Fibroblast of gingiva (primary cell): ENCODE measurements at places on chromosomes 5 and 9.

DNA sequence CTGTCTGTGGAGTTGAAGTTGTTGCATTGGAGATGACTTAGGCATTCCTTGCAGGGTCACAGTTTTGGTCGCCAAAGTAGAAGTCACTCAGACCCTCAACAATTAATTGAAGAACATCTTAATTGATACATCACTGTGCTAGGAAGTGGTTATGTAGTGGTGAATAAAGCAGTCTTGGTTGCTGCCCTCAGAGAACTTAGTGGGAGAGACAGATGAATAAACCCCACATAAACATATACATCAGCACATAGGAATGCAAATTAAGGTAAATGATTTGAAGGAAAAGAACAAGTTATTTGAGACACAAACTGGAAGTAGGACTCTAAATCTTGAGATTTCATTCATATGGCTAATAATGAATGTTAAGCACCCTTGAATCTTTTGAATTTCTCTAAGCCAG is 25.7 kb downstream of the FAM174A start:
- DNase-seq: no peak

- no peak for DNase-seq
Observed at GRCh38 chr5:158256096-158256495, 397.2 kb upstream of the CLINT1 start.

DNA sequence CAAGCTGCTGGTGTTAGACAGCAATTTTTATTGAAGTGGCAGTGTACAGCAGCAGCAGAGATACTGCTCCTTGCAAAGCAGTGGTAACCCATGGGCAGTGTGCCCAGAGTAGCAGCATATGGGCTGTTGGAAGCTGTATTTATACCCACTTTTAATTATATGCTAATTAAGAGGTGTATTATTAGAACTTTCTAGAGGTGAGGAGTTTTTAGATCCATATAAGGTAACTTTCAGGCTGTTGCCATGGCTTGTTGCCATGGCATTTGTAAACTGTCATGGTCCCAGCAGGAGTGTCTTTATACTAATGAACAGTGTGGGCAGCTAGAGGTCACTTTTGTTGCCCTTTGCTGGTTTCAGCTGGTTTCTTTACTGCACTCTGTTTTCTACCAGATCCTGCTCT is 3.7 kb upstream of the PJA2 start:
- DNase-seq: peak; percentile 6

GRCh38 chr9:117555964-117556629 is 141.2 kb upstream of the ASTN2 start:
- DNase-seq: no peak

GRCh38 chr5:27821681-27822080 is 783.3 kb upstream of the CDH9 start:
- DNase-seq: no peak
